ENCODE measurements at places on chromosomes 7 and 10.

DNA sequence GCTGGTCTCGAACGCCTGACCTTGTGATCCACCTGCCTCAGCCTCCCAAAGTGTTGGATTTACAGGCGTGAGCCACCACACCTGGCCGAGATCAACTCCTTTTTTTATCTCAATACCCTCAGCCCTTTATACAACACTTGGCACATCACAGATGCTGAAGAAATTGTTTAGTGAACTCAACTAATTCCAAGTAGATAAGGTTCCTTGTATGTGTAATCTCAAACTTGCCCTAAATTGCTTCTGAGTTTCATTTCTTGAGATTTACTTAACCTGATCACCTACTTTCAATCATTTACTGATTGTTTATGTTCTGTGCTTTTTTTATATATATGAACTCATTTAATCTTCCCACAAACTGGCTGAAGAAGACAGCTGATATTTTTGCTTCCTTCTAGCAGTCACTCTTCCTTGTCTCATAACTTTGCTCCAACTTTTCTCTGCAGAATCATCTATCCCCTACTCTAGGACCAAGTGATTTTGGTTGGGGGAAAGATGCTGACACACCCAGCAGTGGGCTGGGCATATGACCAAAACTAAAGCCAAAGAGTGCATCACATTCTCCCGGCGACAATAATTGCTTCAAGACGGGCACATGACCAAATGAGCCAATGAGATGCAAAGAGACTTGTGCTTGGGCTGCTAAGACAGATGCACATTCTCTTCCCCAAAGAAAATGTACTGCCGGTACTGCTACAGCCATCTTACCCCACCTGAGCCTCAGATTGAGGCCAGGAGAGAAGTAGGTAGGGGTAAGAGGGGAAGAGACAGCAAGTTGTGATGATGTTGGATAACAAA is 40.3 kb upstream of the ARID5B start:
- DNase-seq = no peak

DNA sequence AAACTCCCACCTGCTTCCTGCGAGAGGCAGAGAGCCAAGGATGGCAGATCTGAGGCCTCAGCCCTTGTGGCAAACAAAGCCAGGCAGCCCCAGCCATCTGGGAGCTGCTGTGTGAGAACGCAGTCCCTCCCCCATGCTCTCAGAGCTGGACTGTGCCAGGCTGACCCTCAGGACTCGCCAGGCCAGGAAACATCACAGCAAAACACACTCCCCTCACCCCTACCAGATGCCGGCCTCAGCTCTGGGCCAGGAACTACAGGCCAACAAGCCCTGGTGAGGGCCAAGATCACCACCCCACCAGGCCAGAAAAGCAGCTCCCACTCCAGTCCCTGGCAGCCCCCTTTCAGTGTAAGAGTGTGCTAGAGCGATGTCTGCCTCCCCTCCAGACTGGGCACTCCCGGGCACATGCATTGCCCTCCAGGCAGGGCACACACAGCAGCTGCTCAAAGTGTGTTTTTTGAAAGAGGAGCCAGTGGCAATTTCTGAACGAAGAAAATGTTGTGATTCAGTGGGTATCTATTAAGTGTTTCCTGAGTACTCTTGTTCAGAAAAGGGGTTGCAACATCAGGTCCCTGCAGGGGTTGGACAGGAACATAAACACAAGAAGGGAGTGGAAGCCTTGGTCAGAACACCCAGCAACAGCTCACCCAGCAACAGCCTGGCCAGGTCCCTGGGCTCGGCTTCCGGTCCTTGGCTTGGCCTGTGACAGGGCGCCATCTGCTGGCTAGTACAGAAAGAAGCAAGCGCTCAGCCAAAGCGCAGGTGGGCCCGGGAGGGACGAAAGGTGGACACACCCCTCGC is 18.3 kb downstream of the LRRC20 start:
- DNase-seq = peak; percentile 81

GRCh38 chr10:125124907-125125306 is 35.5 kb downstream of the CTBP2 start:
- DNase-seq = no peak

DNA sequence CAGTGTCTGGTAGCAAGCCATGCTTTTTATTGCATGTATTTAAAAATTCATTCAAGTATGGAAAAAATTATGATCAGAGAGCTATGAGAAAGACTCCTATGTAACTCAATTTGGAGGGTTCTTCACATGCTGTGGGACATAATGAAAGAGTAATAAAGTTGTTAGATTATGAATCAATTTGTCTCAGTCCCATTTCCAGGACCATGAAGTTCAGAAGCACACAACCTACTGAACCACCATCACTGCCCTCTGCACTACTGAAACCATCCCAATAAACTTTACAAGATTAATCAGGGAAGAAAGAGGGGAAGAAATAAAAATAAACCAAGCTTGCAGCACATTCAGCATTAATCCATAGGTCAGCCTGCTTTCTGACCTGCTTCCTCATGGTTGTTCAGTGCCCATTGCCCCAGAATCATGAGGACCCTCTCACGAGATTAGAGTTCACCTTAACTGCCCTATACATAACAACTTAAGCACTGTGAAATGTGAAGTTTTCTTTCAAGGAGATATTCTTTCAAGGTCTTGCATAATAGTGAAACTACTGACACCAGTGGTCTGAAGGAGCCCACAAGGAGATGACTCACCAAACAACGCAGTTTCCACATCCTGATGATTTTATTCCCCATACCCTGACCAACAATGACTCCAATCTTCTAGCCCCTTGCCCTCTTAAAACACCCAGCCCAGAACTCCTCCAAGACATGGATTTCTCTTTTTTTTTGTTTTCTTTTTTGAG is 171.5 kb upstream of the ADCY1 start:
- no peak for DNase-seq

DNA sequence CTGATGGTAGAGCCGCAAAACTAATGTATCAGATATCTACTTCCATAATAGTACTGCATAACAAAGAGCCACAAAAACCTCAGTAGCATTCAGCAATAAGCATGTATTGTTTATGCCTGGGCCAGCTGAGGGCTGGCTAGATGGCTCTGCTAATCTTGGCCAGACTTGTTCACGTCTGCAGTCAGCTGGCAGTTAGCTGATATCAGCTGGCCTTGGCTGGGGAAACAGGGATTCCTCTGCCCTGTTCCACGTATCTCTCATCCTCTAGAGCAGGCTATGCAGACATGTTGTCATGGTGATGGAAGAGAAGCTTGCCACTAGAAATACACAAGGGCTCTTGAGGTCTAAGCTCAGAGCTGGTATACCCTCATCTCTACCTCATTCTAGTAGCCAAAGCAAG is 62.9 kb downstream of the GRM8 start:
- DNase-seq = no peak

- DNase-seq = no peak
Observed at GRCh38 chr7:46494028-46494427, 573.0 kb upstream of the IGFBP3 start.

- DNase-seq = no peak
Observed at GRCh38 chr7:55509322-55509721, 63.0 kb downstream of the VOPP1 start.

DNA sequence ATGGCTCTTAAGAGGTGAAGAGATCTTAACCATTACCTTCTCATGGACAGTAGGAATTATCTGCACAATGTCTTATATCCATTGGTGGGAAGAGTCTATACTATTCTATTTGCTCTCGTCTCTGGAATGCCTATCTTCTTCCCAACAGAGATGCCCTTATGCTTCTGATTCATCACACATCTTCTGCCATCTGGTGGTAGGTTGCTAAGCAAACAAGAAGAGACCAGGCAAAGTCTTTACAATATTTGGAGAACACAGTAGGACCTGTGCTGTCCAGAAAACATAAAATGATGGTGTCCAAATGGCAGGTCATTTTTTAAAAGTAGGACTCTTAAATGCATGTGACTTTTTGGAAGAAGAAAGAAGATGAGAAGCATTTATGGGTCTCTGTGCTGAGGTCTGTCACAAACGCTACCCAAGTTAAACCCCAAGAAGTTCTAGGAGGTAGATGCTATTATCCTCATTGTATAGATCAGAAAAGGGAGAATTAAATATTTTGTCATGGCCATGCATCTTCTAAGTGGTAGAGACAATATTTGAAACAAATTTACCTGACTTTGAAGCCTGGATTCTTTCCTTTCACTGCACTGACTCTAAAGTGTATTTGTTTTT is 67.8 kb upstream of the NXPH1 start:
- DNase-seq = no peak

DNA sequence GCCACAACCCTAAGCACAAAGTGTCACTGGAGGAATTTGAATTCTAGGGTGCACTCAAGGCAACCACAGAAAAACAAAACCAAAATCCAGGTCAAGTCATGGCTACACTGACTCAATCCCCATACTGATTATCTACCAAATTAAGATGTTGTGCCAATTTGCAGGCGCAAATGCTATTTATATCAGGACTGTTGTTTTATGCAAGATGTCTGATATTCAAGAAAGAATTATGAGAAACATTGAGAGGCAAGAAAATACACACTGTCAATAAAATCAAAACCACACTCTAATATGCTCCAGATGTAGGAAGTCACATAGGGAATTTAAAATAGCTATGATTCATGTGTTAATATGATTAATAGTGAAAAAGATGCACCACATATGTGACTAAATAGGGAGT is 141.3 kb upstream of the MINDY3 start:
- DNase-seq = no peak

DNA sequence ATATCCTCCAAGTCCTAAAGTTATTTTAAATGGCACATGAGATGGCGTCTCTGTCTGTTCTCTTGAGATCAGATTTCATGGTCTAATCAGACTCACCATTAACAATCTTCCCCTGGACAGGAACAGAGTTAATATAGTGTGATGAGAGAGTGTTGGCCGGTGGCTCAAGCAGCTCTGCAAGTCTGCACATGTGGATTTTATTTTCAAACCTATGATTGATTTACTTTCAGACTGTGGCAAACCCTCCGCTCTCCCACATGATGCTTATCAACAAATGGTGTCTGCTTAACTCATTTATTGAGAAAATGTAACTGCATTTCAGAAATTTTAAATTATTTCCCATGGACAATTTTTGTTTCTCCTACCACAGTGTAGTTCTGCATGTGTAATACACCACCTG is 46.5 kb upstream of the HGF start:
- no peak for DNase-seq
